Dermis microvascular lymphatic vessel endothelial cell (primary cell): ENCODE measurements at places on chromosomes 13 and 19. TPM values are rescaled to one million over a fixed set of nuclear protein-coding genes. Genes with fewer than 3 reads are reported as not detected.
A peak's percentile ranks its signal among the peaks of the same experiment; 100 is the strongest.

Gene NOVA2
- total RNA-seq: 5.1 and 7.8 TPM in 2 replicates

Gene SULT2B1
- total RNA-seq: 0.13 TPM in 1 of 2 replicates, not detected in the other

- DNase-seq: no peak
Measured at GRCh38 chr19:4969772-4970531, 1.0 kb downstream of the KDM4B start.

GRCh38 chr13:30466358-30466714 lies 600 bp upstream of the HMGB1 start:
- no peak for DNase-seq

DNA sequence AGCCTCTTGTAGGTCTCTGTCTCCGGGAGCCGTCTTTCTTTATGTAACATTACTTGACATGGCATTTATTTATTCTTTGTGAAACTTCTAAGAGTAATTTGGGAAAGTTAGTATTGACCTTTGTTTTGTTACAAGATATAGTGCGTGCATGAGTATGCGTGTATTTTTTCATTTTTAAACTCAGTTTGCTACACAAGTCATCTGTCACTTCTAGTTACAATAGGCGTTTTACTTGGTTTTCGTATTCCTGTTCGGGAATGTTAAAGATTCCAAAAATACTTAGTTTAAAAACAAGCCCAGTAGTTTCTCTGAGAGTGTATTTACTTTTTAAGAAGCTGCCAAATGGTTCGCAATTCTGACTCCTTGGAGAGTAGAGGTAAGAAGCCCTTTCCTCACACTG lies 3.2 kb downstream of the PDS5B start:
- DNase-seq: no peak

DNA sequence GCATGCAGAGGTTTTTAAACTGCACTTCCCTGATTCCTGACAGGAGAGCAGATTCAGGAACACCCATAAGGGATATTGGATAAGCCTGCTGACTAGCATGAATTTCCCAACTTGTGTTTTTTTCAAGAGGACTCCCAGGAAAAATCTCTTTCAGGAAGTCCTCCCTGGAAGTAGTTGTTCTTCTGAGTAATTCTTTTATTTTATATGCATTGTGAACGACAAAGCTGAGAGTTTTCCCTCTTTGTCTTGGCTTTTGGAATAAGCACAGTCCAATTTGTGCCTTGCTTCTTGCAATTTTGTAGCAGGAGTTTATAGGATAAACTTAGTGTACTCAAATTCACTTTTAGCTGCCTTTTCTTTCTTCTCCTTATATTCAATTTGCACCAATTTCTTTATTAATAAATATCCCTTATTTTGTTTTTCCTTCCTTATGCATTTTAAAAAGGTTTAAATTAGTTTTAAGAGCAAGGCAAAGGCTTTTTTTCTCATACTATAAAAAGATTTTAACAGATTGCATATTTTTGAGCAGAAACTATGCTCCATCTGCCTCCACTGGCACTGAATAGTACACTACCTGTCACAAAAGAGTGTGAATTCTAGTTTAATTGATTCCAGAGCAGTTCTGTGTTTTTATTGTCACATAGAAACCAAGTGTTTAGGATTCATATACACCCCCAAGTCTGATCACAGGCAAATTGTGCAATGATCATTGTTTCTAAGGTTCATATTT lies 543.3 kb upstream of the SPRY2 start:
- no peak for DNase-seq

DNA sequence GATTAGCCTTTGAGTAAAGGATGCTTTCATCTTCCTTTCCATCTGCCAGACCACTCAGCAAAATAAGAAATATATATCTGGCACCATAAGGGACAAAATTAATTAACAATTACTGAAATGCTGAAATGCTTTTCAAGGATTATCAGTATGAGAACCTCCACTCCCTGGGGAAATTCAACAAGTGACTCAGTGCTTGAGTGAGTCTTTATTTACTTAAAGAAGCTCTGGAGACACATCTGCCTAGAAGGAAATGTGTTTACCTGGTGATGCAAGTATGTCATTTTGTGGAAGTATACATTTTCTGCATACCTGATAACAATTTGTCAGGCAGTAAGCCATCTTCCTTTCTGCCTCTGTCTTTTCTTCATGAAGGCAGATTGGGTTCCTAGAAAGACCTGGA lies 23.4 kb downstream of the ZNF560 start:
- no peak for DNase-seq

- DNase-seq: peak; percentile 44
Measured at GRCh38 chr19:55305491-55305890, 19.6 kb downstream of the TMEM150B start.

- no peak for DNase-seq
Measured at GRCh38 chr19:5030822-5031221, 61.9 kb downstream of the KDM4B start.

GRCh38 chr13:99056381-99057014 lies 78.6 kb upstream of the DOCK9 start:
- DNase-seq: no peak

- no peak for DNase-seq
Measured at GRCh38 chr19:10694706-10695307, 6.4 kb upstream of the QTRT1 start.

GRCh38 chr13:44719857-44720671 lies 143.9 kb upstream of the TSC22D1 start:
- DNase-seq: peak; percentile 49

- DNase-seq: no peak
Measured at GRCh38 chr19:18425515-18426415, 6.6 kb downstream of the SSBP4 start.

DNA sequence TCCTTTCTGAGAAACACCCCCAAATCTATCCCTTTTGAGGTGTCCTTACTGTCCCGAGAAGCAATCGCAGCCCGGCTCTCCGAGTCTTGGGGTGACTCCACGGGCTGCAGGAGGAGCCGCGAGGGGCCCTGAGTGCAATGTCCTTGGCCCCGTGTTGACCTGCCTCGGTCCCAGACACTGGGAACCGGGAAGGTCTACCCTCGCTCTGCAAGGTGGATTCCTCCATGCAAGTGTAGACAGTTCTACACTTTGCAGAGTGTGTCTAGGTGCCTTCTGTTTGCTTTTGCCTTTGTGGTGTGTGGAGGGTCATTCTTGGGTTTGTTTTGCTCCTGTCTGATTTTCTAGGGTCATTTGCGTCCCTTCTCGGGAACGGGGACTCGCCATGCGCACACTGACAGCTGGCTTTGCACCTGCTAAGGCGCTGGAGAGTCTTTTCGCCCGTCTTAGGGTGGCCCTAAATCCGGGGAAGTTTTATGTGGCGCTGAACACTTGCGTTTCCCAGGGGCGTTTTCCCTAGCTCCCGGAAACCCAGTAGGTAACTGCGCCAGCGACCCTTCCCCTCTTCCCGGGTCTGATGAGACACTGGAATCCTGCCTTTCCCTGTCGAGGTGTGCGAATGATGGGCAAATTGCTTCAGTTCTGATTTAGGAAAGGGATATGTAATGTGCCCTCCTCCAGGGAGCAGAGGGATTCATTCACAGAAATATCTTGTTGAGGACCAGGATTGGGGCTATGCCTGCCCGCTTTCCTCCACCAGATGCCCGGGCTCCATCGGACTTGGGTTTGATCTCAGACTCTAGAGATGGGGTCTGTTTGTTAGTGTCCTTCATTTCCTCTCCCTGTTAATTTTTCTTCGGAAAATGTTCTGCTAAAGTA lies 755 bp downstream of the SERTM1 start:
- DNase-seq: no peak
